ENCODE measurements at places on chromosomes 12 and 14. TPM values are rescaled to one million over a fixed set of nuclear protein-coding genes. Genes with fewer than 3 reads are reported as not detected.

The GLIPR1 gene
- total RNA-seq: 1.1 TPM

The SLC22A17 gene
- total RNA-seq: 2.0 TPM

The CPM gene
- 78.4 TPM for total RNA-seq

The AHSA1 gene
- total RNA-seq: 157 TPM

The WNT5B gene
- 0.41 TPM for total RNA-seq

The POTEG gene
- not detected for total RNA-seq

The MYO1H gene
- total RNA-seq: not detected

The PPP1R36 gene
- 0.55 TPM for total RNA-seq

The EIF2S1 gene
- total RNA-seq: 150 TPM

The MYF5 gene
- 5.3 TPM for total RNA-seq

The DAO gene
- total RNA-seq: not detected

The ANP32D gene
- not detected for total RNA-seq

The MYO1A gene
- total RNA-seq: not detected

The RTL1 gene
- not detected for total RNA-seq
